LNCaP clone FGC (cell line): ENCODE measurements at places on chromosomes 16 and 17.

- no peak for DNase-seq
These were observed 190.4 kb downstream of the SALL1 start for GRCh38 chr16:50960517-50961202.

DNA sequence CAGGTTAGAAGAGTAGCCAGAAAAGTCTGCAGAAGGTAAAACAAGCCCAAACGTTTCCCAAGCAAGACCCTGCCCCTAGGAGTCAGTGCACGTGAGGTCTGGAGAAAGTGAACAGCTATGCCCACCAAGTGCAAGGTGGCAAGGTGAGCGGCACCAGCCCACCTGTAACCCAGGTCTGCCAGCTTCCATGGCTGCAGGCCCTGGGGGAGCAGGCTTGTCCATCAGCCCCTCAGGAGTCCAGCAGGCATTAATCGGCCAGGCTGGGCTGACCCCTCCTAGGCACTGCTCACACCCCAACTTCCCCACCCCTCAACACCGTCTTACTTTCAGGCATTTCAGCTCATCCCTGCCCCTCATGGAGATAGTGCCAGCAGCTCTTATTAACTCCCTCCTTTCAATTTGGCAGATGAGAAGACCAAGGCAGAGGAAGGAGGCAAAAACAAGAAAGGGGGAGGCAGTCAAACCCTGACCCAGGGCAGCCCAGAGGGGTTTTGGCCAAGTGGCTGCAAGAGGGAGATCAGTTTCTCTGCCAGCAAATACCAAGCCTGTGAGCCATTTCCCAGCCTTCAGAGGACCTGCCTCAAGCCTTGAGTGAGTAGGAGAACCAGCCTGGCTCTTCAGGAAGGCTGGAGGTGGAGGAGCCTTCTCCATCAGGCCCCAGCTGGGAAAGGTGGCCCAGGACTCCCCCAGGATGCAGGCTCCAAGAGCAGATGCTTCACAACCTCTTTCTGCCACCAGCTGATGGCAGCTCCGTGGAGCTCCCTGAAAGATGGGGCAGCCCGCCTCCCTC lies 14.7 kb downstream of the BEAN1 start:
- no peak for DNase-seq

DNA sequence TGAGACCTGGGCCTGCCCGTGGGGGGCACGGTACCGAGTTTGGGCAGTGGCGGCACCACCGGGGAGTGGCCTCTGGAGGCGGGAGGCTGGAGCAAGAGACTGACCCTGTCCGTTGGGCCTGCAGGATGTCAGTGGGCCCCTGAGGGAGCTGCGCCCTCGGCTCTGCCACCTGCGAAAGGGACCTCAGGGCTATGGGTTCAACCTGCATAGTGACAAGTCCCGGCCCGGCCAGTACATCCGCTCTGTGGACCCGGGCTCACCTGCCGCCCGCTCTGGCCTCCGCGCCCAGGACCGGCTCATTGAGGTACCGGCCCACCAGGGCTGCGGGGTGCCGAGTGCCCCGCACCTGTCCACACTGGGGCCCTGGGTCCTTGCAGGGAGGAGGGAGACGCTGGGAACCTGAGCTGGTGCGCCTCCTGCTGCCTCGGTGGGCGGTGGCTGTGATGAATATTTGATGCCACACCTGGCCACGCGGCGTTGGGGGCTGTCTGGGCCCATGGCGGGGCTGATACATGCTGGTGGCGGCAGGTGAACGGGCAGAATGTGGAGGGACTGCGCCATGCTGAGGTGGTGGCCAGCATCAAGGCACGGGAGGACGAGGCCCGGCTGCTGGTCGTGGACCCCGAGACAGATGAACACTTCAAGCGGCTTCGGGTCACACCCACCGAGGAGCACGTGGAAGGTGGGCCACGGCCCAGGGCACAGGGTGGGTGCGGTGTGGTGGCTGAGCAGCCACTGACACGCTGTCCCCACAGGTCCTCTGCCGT lies 9.7 kb downstream of the NHERF2 start:
- DNase-seq = no peak

- DNase-seq = no peak
These were observed 33.5 kb upstream of the EMP2 start for GRCh38 chr16:10613785-10614485.

DNA sequence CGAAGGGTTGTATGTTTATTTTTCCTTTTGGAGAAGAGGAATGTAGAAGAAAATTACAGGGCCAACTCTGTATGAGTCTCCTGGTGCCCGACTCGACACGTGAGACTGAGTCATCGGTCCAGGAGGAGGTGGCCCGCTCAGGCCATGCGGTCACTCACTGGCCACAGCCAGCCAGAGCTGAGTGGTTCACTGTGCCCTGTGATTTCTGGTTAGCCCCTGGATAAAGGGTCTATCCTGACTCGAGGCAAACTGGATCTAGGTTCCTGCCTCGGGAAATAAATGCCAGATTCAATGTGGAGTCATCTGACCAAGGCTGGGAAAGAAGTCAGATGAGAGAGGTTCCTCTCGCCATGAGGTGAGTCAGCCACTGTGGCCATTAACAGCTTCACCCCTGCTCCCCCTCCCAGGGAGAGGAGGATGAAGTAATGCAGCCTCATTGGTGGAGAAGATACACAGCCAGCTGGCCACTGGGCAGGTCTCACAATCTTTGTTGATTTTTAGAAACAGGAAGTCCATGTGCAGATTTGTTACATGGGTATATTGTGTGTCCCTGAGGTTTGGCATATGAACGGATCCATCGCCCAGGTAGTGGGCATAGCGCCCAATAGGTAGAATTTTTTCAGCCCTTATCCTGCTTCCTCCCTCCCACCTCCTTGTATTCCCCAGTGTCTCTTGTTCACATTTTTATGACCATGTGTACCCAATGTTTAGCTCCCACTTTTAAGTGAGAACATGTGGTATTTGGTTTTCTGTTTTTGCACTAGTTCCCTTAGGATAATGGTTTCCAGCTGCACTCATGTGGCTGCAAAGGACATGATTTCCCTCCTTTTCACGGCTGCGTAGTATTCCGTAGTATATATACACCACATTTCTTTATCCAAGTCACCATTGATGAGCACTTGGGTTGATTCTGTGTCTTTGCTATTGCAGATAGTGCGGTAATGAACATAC lies 21.7 kb upstream of the USP36 start:
- DNase-seq = no peak

DNA sequence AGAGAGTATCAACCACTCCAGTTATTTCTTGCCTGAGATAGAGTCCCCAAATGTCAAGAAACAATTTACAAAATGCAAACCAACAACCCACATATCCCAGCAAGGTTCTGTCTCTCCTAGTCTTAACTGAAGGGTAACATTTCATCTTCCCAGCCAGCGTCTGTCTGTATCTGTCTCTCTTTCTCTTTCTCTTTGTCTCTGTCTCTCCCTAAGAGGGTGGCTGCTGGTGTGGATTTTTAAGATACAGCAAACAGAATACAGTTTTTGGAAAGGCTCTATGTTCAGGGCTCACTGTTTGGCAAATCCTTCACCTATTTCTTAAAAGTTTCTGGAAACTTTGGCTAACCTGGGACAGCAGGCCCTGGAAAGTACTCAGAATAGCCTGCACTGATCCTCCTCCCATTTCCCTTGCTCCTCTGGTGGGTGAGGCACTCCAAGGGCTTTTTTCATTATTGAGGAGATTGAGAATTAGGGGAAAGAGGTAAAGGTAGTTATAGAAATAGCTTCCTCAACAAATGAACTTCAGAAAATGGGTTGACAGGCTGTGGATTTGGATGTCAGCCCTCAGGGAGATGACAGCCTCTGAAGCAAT lies 6.2 kb downstream of the HOXB4 start:
- DNase-seq = no peak

DNA sequence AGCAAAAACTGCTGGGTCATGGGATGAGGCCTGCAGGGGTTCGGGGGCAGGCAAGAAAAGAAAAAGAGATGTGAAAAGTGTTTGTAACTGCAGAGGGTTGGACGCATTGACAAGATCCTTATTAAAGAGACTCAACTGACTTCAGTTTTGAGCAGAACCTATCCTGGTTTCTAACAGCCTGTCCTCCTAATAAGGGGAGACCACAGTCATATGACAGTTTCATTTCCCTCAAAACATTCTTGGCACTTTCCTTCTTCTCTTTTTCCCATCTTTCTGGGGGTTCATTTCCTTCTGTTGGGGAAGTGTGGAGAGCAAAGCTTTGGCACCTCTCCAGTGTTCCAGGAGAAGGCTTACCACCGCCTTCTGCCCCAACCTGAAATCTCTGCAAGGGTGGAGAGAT lies 118.5 kb downstream of the MAF start:
- no peak for DNase-seq

- no peak for DNase-seq
These were observed 9.8 kb downstream of the CDC6 start for GRCh38 chr17:40297511-40297910.

GRCh38 chr17:4742133-4742532 lies 2.4 kb upstream of the CXCL16 start:
- DNase-seq = no peak

GRCh38 chr17:5226940-5227878 lies 7.5 kb downstream of the SCIMP start:
- DNase-seq = no peak

DNA sequence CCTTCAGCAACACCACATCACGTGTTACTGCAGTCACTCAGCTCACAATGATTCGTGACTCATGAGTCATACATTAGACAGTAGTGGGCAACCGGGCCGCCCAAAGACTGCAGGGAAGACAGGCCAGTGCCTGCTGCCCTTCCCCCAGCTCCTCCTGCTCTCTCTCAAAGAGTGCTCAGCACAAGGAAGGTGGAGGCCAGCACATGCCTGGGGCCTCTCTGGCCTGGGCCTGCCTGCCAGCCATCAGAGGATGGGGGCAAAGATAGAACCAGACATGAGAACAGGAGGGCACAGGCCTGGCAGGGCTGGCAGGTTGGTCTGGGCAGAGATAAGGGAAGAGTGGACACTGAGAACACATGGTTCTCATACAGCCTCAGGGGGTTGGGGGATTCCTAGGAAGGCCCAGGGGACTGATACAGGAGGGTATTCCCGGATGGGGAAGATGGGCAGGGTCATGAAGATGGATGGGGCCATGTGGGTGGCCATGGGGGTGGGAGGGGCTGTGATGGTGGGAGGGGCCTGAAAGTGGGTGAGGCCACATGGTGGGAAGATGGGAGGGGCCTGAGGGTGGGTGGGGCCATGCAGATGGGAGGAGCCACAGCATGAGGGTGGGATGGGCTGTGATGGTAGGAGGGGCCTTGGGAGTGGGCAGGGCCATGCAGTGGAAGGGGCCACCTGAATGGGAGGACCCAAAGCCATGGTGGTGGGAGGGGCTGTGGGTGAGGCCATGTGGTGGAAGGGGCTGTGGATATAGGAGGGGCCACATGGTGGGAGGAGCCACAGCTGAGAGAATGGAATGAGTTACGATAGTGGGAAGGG lies 29.0 kb downstream of the KATNB1 start:
- no peak for DNase-seq

- DNase-seq = no peak
These were observed 35.8 kb downstream of the PTRH2 start for GRCh38 chr17:59671386-59671785.
